NCI-H2081 treated with DMSO at 0.1 percent for 48 hours (cell line): ENCODE measurements at places on chromosomes 2 and 18.

DNA sequence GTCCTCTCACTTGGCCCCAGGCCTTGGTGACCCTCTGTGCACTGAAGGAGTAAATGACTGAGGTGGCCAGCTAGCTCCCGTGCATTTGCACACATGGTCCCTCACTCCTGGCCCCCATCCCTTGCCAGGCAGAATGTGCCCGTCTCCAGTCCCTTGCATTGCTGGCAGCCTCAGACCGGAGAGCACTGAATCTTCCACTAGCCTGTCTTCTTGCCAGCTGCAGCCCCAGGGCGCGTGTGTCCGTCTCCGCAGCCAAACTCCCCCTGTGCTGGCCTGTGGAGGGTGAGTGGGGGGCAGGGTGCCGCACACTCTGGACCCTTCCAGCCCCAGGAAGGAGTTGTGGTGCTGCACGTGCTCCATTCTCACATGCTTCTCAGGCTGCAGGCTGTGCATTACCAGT, 35.9 kb downstream of the INPP4A start:
- no peak for DNase-seq

GRCh38 chr2:194289712-194290346, 1367.2 kb upstream of the SLC39A10 start:
- DNase-seq, result no peak

GRCh38 chr2:159683817-159684216, 28.5 kb upstream of the MARCHF7 start:
- DNase-seq, result no peak

GRCh38 chr2:159206736-159207380, 79.6 kb downstream of the WDSUB1 start:
- DNase-seq, result no peak
